Activated T-cell treated with anti-CD3 and anti-CD28 coated beads, Interleukin-2, amount 50 U/mL, for 4 hours (primary cell): ENCODE measurements at places on chromosomes 7 and 10. TPM values are rescaled to one million over a fixed set of nuclear protein-coding genes. Genes with fewer than 3 reads are reported as not detected.

DNA sequence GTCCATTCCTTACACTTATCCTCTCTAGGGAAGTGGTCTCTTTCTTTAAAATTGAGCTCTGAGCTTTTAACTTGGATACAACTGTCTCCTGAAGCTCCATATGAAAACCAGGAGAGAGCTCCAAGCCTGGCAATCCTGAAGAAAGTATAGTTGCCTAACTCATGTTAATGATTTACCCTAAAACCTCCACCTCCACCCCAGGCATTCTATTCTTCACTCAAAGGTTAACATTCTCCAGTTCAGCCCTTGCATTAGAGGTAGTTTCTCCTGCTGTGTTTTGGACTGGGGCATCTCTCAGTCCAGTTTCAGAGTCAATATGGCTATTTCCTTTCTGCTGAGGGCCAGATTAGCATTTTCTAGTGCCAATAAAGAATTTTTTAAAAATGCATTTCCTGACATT is 195.5 kb downstream of the SLC25A13 start:
- DNase-seq = no peak

- DNase-seq = no peak
Observed at GRCh38 chr10:27889518-27889917, 109.4 kb downstream of the ODAD2 start.

DNA sequence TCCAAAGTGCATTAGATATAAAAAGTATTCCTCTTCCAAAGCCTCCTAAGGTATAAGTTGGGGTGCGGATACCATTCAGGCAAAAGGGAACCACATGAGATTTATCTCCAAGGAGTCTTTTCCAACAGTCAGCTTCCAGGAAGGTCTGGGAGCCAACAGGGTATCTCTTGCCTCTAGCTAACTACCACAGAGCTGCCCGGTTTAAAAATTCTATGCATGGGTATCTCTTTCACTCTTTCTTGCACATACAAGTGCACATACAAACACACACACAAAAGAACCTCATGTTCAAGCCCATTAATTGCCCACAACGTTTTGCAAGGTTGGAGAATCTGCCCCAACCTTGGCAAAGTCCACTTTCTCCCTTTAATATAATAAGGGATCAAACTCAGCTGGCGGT is 80.7 kb downstream of the CDK6 start:
- no peak for DNase-seq

DNA sequence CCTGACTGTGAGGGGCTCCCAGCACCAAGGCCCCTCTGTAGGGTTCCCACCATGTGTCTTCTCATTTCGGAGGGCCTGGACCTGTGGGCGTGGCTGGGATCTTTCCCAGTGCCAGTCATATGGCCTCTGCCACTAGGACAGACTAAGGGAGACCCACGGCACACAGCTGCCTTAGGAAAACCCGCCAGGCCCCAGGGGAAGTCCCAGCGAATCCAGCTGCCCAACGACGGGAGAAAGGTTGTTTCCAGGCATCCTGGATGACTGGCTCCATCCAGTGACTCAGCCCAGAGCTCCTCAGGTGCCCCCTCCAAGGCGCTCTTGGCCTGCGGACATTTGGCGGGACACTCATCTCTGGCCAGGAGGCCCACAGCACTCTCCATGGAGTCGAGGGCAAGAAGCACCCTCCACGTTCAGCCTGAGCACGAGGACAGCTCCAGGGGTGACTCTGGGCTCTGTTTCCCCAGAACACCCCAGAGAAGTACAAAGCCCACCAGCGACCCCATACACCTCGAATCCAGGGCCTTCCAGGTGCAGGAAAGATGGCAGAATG is 39.9 kb downstream of the PWWP2B start:
- no peak for DNase-seq

DNA sequence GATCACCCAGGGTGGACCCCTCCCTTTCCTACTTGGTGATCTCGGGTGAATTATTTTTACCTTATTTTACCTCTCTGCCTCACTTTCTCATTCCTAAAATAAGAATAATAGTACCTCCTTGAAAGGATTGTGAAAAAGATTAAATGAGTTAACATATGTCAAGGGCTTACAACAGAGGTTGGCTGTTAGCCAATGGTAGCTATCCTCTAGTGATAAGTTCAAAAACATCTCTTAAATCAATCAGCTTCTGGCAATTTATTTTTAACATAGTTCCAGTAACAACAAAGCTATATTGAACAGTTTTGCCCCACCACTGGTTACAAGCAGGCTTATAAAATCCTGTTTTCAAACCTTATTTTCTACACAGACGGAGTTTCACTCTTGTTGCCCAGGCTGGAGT is 45.4 kb downstream of the TMEM168 start:
- no peak for DNase-seq

GRCh38 chr10:7084280-7085005 is 326.4 kb downstream of the SFMBT2 start:
- no peak for DNase-seq

DNA sequence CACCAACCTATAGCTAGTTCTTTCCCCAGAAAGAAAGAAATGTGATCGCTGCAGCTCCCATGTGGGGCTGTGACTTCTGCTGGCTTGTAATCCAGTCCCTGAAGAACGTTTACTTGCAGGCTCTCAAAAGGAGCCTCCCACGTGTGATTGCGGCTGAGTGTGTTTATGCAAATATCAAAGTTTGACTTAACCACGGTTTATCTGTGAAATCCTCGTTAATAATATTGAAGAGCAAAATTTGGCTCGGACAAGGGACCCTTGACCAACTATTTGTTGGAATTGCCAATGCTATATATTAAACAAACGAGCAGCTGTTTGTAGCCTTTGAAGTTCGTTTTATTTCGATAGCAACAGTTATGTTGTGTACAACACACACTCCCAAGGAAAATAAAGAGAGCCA is 470.1 kb upstream of the NRP1 start:
- DNase-seq = no peak

DNA sequence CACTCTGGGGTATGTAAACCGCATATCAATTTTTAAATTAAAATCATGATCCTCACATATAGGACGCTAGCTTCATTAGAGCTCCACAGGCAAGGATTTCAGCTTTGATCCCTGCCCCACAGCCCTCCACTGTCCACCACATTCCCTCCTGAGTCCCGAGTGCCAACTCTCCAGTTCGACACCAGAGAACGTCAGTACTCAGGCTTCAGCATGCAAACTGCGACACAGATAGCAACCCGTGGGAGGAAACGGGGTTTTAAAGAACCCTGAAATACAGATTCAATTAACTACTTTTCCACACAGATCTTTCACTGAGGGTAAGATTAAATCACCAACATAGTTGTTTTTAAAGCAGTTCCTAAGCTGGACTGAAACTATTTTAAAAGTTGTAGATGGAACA is 26.1 kb downstream of the RAPGEF5 start:
- no peak for DNase-seq

DNA sequence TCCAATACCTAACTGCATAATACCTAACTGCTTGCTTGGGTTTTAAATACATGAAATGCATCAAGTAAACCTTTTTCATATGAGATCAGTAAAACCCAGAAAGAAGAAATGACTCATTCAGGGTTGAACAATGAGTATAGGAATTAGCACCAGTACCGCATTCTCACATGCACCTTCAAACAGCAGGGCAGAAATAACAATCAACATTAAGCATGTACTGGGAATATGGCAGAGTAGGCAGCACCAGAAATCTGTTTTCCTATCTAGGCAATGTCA is 850.3 kb upstream of the SORCS1 start:
- no peak for DNase-seq

DNA sequence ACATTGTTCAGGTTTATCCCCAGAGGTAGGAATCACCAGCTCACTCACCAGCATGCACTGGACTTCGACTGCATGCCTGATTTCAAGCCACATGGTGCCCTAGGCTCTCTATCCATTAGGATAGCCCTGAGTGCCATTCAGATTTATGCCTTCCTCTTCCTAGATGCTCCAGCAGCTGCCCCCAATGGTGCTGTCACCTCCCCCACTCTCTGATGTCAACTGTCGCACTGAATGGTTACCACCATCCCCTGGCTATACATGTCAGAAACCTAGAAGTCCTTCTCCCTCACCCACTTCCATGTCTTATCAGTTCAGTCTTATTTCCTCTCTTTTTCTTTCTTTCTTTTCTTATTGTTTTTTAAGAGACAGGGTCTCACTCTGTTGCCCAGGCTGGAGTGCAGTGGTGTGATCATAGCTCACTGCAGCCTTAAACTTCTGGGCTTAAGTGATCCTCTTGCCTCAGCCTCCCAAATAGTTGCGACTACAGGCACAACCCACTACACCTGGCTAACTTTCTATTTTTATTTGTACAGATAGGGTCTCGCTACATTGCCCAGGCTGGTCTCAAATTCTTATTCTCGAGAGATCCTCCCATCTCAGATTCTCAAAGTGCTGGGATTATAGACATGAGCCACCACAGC is 2.9 kb downstream of the SFXN4 start:
- DNase-seq = no peak

DNA sequence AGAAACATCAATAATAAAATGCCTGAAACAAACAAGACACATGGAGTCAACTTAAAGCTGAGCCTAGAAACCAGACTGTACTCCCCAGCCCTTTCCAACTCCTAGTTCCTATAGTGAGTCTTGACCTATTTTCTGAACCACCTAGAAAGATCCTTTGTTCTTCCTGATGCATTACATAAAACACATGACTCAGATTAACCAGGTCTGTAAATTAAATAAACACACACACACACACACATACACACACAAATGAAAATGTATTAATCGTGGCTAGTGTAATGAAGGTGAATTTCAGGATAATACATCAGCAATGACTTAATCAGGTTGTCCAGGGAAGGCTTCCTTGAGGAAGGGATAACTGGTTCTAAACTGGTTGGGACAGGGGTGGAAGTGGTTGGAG is 104.7 kb downstream of the ST8SIA6 start:
- DNase-seq = no peak

GRCh38 chr7:151945224-151945623 is 11.0 kb upstream of the GALNTL5 start:
- DNase-seq = no peak

DNA sequence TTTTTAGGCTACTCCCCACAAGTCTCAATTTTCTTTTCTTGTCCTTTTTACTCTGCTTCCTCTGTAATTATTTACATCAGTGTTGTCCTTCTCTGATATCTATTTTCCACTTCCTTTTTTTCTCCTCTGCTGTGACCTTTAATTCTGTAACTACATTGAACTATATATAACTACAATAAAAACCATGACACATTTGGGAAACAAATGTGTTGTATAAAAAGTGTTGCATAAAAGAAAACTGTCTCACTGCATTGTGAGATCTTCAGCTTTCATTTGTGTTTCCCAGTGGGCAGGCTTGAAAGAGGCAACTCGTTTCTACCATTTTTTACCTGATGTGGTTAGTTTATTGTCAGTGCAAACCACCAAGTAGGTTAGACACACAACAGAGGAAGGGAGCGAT is 483.9 kb upstream of the NRP1 start:
- DNase-seq = no peak

- DNase-seq = no peak
Observed at GRCh38 chr10:12699258-12699700, 302.2 kb downstream of the CCDC3 start.

DNA sequence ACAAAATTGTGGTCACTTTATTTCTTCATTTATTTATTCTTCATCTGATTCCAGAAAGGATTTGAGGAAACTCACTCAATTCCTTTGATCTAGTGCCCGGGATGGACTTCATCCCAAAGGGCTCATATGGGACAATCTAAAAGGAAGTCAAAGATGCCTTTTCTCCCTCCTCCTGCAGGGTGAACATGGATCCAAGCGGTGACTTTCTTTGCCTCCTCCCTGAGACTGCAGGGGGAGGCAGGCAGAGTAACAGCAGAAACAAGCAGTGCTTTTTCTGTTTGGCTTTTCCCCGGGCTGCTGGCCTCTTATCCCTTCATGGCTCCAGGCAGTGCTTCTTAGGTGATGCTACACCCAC is 10.0 kb upstream of the DNMBP start:
- DNase-seq = no peak

DNA sequence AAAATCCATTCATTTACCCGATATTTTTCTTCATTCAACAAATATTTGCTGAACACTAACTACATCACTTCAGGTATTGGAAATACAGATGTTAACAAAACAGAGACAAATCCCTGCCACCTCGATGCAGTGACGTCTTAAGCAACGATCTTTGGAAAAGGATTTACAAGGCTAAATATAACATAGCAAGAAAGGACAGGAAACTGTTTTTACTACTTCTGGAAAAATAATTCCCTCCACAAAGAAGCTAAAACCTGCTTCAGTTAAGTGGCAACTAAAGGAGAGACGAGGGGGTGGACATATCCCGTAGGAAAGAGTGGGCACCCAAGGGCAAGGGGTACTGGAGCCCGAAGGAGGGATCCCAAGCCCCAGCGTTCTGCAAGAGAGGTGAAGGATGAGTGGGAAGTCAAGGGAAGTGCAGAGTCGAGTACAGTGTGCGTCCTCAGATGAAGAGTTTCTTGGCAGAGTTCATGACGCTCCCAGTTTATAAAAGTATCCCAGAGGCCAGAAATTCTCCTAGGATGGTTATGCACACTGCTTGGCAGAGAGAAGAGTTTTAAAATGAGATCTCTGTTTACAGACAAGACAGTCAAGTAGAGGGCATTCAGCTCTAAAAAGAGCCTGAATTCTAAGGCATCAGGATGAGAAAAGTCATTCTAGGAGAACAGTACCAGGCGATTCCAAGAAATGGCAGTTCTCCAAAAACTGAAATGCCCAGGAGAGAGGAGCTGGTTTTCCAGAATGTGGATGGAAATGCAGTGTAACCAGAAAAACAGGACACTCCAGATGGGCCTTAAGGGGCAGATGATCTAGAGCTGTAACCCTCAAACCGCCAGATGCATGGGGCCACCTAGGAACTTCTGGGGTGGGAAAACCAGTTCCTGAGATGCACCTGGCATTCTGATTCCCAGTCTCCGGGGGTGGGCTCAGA is 97.3 kb downstream of the GRB10 start:
- DNase-seq = no peak

The C10orf95 gene
- 0.27 TPM for total RNA-seq

The ADAP1 gene
- total RNA-seq = 79.6 TPM

The RAB19 gene
- total RNA-seq = 3.8 TPM

The MMD2 gene
- not detected for total RNA-seq

The MRC1 gene
- 0.16 TPM for total RNA-seq

The VIPR2 gene
- 0.14 TPM for total RNA-seq

The VGF gene
- not detected for total RNA-seq

The TUBAL3 gene
- total RNA-seq = not detected

The NODAL gene
- not detected for total RNA-seq

The NEUROD6 gene
- total RNA-seq = not detected

The STK31 gene
- not detected for total RNA-seq
